Effector CD4-positive, alpha-beta T cell (primary cell): ENCODE measurements at places on chromosomes 4 and X.

DNA sequence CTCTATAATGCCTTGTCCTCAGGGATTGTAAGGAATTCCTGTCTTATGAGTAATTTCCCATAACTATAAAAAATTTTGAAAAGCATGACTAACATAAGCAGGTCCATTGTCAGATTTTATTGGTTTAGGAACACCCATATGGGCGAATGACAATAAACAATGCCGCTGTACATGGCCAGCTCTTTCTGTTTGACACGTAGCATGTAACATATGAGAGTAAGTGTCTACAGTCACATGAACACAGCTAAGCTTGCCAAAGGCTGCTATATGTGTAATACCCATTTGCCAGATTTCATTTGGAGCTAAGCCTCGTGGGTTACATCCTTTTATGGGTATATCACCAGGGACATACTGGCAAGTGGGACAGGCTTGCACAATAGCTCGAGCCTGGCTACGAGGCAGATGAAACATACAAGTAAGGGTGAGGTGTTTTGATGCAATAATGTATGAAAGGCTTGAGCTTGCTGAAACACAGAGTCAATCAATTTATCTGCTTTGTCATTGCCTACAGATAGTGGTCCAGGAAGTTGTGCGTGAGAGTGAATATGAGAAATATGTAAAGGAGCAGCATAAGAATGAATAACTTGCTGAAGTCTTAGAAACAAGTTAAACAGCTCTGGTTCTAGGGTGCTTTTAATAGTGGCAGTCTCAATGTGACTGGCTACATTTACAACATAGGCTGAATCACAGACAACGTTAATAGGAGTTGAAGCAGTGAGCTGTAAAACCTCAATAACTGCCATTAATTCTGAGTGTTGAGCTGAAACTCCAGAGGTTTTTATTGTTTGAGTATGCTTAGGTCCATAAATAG lies 67.4 kb upstream of the UGT2B10 start:
- no peak for DNase-seq

- no peak for DNase-seq
These were observed 8.4 kb upstream of the MOB1B start for GRCh38 chr4:70893790-70894189.

DNA sequence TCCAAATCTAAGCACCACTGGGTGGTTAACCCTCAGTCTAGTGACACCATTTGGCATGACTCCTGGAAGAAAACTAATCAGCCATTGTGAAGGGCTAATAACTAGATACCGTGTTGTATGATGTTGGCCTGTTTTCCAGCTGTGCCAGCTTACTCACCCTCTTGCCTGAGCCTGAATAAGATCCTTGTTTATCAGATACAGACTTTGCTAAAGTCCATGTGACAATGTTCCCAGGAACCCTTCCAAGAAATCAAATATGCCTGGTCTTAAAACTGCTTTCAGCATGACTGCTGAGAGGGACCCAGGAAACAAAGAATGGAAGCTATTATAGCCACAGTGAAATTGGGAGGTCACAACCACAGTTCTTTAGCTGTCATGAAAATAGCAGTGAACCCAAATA lies 640.8 kb upstream of the INTU start:
- no peak for DNase-seq

DNA sequence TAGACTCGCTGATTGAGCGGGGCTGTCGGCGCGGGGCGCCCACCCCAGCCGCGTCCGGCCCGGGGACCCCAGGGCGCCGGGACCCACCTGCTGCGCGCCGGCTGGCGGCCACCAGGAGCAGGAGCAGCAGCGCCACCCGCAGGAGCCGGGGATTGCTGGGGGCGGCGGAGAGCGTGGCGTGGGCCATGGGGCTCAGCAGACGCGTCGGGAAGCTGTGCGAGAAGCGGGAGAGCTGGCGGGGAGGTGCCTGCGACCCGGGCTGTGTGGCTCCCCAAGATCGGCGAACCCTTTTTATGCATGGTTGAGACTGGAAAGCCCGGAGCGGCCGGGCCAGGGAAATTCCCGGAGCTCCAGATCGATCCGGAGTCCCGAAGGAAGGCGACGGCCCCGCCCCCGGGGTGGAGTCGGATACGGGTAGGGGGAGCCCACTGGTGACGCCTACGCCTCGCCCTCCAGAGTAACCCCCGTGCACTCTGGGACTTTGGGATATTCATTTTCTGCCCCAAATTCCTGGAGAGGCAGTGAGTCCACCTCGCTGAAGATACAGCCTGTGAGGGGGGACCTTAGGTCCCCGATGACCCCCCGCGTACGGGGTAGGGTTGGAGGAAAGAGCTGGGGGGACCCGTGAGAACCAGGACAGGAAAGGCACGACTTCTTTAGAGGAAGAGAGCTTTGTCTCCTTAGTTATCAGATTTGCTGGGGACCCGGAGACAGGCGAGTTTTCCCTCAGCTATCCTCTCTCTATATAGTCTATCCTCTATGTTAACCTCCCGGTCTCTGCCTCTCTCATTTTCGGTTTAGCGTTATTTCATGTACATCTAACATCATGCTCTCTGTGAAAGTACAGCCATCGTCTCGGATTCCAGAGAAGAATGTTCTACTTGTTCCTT lies at the start of gene CXCL3:
TSS of gene CXCL3 (minus strand) at position 265 of the 890 bp plus-strand sequence. CDS start at position 187, 78 bp downstream.
- DNase-seq = no peak

DNA sequence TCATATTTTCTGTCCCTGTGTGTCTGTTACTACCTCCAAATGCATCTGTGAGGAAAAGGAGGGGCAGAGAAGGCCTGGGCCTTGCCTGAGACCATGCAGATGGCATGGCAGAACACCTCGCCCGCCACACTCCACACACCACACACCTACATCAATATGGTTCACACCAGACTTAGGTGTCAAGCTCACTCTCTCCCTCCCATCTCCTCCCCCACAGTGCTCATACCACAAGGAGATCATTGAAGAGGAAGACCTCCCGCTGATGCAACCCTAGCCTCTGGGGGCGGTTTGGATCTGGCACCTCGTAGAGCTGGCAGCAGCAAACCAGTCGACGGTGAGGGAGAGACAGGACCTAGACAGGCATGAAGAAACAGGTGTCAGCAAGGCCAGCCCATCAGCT lies 16.6 kb upstream of the KDM5C start:
- no peak for DNase-seq

DNA sequence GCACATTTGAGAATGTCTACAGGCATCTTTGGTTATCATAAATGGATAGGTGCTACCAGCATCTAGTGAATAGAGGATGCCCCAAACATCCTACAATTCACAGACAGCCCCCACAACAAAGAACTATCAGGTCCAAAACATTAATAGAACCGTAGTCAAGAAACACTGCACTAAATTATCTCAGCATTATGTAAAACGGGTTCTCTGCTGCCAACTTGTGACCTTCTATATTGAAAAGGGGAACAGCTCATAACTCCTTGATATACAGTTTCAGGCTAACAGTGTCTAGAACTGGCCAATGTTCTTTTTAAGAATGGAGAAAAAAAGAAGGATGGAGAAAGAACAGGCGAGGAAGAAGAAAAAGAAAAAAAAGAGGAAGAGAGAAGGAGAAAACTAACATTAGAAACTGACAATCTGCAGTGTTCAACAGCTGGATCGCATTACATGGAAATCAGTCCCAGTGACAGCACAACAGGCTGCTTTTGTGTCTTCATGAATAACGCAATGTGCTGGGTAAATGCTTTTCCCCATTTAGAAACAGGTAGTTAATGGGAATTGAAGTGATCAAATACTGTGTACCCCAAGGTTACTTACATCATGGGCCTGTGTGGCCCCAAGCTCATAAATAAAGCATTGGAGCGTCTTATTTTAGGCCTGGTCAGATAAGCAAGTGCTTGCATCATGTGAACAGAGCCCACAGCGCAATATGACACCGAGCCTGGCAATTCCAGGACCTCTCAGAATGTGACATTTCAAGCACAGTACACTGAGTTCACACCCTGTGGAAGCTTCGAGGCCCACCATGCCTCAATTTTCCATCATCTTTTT lies 339.5 kb downstream of the DHX15 start:
- no peak for DNase-seq

- DNase-seq = no peak
These were observed 251.2 kb downstream of the PAPSS1 start for GRCh38 chr4:107468812-107469211.
